Nephron progenitor cell (in vitro differentiated cells): ENCODE measurements at places on chromosomes 6 and 20.

- DNase-seq = no peak
- peaks cover 47% of the 10 kb centered on the region for H3K27me3 ChIP-seq
- H3K36me3 ChIP-seq = no peaks in the 10 kb centered on the region
- H3K4me1 ChIP-seq = no peaks in the 10 kb centered on the region
These were observed 54.4 kb upstream of the BHLHE23 start for GRCh38 chr20:63061051-63061770.

- no peak for DNase-seq
- peaks cover 38% of the 10 kb centered on the region for H3K27me3 ChIP-seq
- no peaks in the 10 kb centered on the region for H3K36me3 ChIP-seq
- no peak overlapping the region for H3K27ac ChIP-seq
- no peak overlapping the region for H3K4me3 ChIP-seq
These were observed 4.3 kb downstream of the LRFN2 start for GRCh38 chr6:40582892-40583291.

DNA sequence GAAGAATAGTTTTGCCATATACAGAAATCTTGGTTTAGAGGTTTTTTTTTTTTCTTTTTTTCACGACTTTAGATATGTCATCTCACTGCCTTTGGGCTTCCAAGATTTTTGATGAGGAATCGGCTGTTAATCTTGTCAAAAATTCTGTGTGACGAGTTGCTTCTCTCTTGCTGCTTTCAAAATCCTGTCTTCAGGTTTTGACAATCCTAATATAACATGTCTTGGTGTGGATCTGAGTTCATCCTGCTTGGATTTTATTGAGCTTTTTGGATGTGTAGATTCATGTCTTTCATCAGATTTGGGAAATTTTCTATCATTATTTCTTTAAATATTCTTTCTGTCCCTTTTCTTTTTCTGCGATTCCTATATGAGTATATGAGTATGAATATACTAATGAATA, 61.1 kb downstream of the PLCG1 start:
- no peak for DNase-seq
- H3K4me1 ChIP-seq = no peaks in the 10 kb centered on the region
- no peak overlapping the region for H3K27ac ChIP-seq
- peaks cover 5% of the 10 kb centered on the region for H3K27me3 ChIP-seq

- no peak overlapping the region for H3K4me3 ChIP-seq
- DNase-seq = no peak
- no peaks in the 10 kb centered on the region for H3K36me3 ChIP-seq
- H3K27me3 ChIP-seq = peaks cover 29% of the 10 kb centered on the region
- peaks cover 8% of the 10 kb centered on the region for H3K4me1 ChIP-seq
These were observed 297.2 kb downstream of the CDH26 start for GRCh38 chr20:60255415-60255814.

DNA sequence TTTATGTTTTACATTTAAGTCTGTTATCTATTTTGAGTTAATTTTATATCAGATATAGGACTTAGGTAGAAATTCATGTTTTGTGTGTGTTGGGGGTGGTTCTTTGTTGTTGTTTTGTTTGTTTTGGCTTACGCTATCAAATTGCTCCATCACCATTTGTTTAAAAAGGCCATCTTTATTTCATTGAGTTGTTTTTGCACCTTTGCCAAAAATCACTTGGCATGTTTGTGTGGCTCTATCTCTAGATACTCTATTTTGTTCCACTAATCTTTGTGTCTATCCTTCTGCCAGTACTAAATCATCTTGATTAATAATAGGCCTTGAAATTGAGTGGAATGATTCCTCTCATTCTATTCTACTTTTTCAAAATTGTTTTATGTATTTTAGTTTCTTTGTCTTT, 7.4 kb downstream of the CYP39A1 start:
- no peak for DNase-seq
- H3K36me3 ChIP-seq = peaks cover 37% of the 10 kb centered on the region
- H3K27ac ChIP-seq = no peak overlapping the region
- no peak overlapping the region for H3K4me3 ChIP-seq
- peaks cover 10% of the 10 kb centered on the region for H3K4me1 ChIP-seq

DNA sequence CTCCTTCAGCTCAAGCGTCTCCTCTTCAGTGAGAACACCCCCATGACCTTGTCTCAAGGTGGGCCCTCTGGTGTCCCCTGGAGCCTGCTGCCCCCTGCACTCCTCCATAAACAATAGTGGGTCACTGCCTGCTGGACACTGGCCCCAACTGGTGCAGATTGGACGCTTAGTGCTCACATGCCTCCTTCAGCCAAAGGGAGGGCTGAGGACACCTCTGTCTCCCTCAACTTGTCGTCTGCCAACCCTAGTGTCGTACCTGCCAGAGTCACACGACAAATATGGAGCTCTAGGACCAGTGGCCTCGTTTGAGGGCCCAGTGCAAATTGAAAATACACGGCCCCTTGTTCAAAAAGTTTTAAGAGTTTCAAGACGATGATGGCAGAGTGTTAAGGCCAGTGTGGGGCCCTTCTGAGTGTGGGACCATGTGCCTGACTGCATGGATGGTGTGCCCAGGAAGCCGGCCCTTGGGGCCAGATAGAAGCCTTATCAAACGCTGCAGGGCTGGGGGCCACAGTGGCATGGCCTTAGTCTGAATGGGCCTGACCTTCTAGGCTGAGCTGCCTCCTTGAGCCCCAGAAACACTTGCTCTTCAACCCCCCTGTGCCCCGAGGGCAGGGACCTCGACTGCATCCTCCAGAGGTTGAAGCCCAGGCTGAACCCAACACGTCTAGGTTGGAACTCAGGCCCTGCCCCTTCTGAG, 20.1 kb downstream of the APCDD1L start:
- no peak overlapping the region for H3K27ac ChIP-seq
- peaks cover 16% of the 10 kb centered on the region for H3K27me3 ChIP-seq
- no peak for DNase-seq
- no peak overlapping the region for H3K4me3 ChIP-seq

- H3K4me3 ChIP-seq = no peak overlapping the region
- H3K27me3 ChIP-seq = peaks cover 18% of the 10 kb centered on the region
- no peak for DNase-seq
- H3K27ac ChIP-seq = no peak overlapping the region
- H3K36me3 ChIP-seq = no peaks in the 10 kb centered on the region
- H3K4me1 ChIP-seq = no peaks in the 10 kb centered on the region
These were observed 87.9 kb downstream of the LRFN2 start for GRCh38 chr6:40499215-40499614.

GRCh38 chr6:15935661-15936060, 193.2 kb upstream of the MYLIP start:
- H3K4me1 ChIP-seq = no peaks in the 10 kb centered on the region
- peaks cover 13% of the 10 kb centered on the region for H3K36me3 ChIP-seq
- no peak for DNase-seq

DNA sequence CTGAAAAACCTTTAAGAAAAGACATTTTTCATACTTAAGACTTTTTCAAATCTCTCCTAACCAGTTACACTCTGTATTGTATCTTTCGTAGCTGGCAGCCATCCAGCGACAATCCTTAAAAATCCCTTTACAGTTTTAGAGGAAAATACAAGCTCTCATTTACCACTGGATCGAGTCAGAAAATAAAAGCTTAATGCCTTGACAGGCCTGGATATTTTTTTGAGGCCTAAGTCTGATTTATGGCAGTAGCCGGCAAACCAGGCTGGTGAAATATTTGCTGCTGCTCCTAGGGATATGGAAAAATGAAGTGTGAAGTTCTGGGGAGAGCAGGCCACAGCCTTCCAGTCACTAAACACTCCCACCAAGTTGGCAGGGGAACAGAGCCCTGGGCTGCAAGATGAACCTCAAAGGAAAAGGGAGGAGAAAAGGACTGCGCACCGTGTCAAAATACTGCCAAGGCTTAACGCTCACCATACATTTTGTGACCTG, 213.0 kb upstream of the SUPT3H start:
- DNase-seq = peak; percentile 31
- H3K4me3 ChIP-seq = peak overlapping the region; percentile 68
- no peaks in the 10 kb centered on the region for H3K36me3 ChIP-seq
- peak overlapping the region; percentile 97 for H3K27ac ChIP-seq
- peaks cover 78% of the 10 kb centered on the region for H3K4me1 ChIP-seq

GRCh38 chr20:14334306-14334930, 3.0 kb downstream of the FLRT3 start:
- H3K27me3 ChIP-seq = no peaks in the 10 kb centered on the region
- peak overlapping the region; percentile 76 for H3K27ac ChIP-seq
- H3K36me3 ChIP-seq = peaks cover 7% of the 10 kb centered on the region
- H3K4me1 ChIP-seq = peaks cover 60% of the 10 kb centered on the region

- DNase-seq = no peak
- no peaks in the 10 kb centered on the region for H3K36me3 ChIP-seq
- no peak overlapping the region for H3K27ac ChIP-seq
- H3K27me3 ChIP-seq = no peaks in the 10 kb centered on the region
- no peaks in the 10 kb centered on the region for H3K4me1 ChIP-seq
- no peak overlapping the region for H3K4me3 ChIP-seq
These were observed 239.2 kb upstream of the FKBP1C start for GRCh38 chr6:62971976-62972658.

DNA sequence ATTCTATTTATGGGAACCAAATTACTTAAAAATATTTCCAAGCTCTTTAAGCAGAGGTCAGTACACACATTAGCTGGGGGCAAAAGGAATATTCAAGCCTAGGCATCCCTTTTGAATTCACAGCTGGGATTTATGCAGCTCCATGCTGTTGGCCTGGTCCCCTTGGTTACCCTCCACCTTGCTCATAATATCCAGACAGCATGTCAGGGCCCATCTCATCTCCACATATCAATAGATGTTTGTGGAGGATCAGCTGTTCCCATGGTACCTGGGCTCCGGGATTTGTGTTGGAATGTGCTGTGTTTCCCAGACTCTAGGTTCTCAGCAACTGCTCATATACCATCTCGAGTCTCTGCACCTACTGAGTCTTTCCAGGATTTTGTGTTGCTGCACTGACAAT, 534.8 kb downstream of the BMP2 start:
- no peak for DNase-seq
- no peak overlapping the region for H3K4me3 ChIP-seq
- peaks cover 3% of the 10 kb centered on the region for H3K27me3 ChIP-seq
- H3K4me1 ChIP-seq = no peaks in the 10 kb centered on the region
- no peak overlapping the region for H3K27ac ChIP-seq
- no peaks in the 10 kb centered on the region for H3K36me3 ChIP-seq

DNA sequence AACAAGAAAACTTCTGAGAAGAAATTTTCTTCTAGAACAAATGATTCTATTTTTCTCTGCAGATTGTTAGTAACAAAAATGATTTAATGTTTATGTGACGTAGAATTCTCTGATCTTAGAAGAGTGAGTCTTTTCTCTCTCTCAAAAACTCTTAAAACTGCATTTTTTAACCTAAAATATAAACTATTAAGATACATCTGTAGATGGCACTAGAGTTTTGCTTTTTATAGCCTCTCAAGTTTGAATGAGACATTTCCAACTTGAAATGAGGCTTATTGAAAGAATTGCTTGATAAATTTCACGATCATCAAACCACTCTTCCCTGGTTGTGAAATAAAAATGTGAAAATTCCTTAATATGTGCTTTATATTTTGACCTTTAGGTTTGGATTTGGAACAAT, 53.8 kb downstream of the PHF3 start:
- no peaks in the 10 kb centered on the region for H3K27me3 ChIP-seq
- no peaks in the 10 kb centered on the region for H3K4me1 ChIP-seq
- no peak overlapping the region for H3K4me3 ChIP-seq
- H3K36me3 ChIP-seq = peaks cover 59% of the 10 kb centered on the region
- H3K27ac ChIP-seq = no peak overlapping the region

DNA sequence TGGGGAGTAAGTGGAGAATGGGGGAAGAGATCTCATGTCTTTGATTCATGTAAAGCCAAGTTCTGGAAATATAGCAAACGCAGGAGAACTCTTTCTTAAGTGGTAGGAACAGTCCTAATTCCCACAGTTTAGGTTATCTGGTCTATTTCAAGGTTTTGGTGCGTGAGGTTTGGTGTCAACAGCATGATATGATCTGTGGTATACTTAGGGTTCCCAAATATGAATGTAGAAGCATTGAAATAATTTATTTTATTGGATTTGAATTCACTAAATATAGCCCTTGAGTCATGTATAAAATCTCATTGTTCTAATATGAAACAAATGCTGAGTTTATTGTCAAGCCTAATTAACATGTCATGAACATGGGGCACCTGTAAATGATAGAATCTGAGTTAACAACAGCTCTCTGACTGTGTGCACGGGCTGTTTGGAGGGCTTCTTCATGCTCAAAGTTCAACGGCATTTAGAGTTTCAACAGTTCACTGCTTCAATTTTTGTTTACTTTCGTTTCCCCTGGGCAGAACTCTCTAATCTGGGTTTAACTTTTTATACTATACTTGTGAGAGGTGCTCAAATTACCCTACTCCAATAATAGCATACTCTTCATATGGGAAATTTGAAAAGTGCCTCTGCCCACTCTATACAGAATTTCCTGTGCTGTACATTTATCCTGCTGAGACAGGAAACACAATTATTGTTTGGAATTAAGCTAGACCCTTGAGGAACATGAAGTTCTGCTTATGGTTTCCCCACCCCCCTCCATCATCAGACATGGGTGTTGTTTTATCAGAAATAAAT, 236.3 kb upstream of the ZNF217 start:
- peak overlapping the region; percentile 95 for H3K27ac ChIP-seq
- H3K36me3 ChIP-seq = no peaks in the 10 kb centered on the region
- peaks cover 10% of the 10 kb centered on the region for H3K27me3 ChIP-seq
- peaks cover 44% of the 10 kb centered on the region for H3K4me1 ChIP-seq
- no peak overlapping the region for H3K4me3 ChIP-seq

GRCh38 chr6:50124572-50124971, 74.8 kb upstream of the DEFB112 start:
- H3K36me3 ChIP-seq = no peaks in the 10 kb centered on the region
- no peak overlapping the region for H3K27ac ChIP-seq
- no peak for DNase-seq
- H3K27me3 ChIP-seq = peaks cover 9% of the 10 kb centered on the region
- H3K4me1 ChIP-seq = no peaks in the 10 kb centered on the region
- H3K4me3 ChIP-seq = no peak overlapping the region

DNA sequence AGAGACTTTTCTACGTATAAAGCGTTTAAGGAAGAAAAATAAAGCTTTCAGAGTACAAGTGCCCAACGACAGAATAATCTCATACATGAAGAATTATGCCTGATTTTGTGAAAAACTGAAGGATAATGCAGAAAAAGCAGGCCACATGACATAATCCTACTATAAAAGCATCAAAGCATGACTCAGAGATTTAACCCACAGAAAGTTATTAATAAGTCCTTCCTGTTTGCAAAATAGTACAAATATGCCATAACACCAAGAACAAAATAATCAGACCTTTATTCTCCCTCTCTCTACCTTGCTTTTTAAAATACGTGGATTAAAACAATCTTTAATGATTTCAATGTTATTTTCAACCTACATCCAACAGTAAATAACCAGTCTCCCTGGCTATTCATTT, 118.6 kb upstream of the BCLAF1 start:
- H3K27ac ChIP-seq = no peak overlapping the region
- peaks cover 4% of the 10 kb centered on the region for H3K27me3 ChIP-seq
- no peak for DNase-seq
